ENCODE measurements at places on chromosomes 7 and 10.

GRCh38 chr7:151868396-151869108 lies 8.4 kb downstream of the PRKAG2 start:
- no peak for DNase-seq

GRCh38 chr7:75900617-75901315 lies 14.2 kb upstream of the POR start:
- no peak for DNase-seq

- no peak for DNase-seq
These were observed 229.6 kb downstream of the PRPF18 start for GRCh38 chr10:13816195-13816925.

- DNase-seq = no peak
These were observed 19.3 kb downstream of the AP5Z1 start for GRCh38 chr7:4794591-4795350.

DNA sequence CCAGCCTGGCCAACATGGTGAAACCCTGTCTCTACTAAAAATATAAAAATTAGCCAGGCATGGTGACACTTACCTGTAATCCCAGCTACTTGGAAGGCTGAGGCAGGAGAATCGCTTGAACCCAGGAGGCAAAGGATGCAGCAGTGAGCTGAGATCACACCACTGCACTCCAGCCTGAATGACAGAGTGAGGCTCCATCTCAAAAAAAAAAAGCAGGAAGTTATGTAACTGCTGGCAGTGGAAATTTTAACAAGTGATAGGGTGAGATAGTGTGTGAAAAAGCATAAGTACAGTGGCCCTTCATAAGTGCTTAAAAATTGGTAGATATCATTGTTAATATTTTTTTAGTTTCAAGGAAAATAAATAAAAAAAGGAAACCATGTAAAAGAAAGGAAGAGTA lies 12.3 kb downstream of the AKR1C3 start:
- DNase-seq = no peak

GRCh38 chr10:128418819-128419218 lies 292.6 kb upstream of the MKI67 start:
- no peak for DNase-seq

DNA sequence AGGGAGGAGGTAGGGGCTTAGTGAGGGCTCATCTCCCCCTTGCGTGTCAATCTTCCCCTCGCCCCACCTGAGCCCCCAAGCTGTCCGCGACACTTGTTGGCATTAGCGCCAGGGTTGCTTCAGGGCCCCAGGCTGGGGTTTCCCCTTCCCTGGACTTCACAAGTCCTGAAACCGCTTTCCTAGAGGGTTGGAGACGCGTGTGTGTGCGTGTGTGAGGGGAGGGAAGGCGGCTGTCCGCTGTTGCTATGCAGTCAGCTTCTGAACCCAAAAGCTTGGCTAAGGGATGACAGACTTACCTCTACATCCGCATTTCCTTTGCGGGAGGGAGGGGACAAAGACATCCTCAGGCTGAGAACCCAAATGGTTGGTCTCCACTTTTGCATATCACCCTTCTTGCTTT lies 803 bp downstream of the GOLGA7B start:
- no peak for DNase-seq

DNA sequence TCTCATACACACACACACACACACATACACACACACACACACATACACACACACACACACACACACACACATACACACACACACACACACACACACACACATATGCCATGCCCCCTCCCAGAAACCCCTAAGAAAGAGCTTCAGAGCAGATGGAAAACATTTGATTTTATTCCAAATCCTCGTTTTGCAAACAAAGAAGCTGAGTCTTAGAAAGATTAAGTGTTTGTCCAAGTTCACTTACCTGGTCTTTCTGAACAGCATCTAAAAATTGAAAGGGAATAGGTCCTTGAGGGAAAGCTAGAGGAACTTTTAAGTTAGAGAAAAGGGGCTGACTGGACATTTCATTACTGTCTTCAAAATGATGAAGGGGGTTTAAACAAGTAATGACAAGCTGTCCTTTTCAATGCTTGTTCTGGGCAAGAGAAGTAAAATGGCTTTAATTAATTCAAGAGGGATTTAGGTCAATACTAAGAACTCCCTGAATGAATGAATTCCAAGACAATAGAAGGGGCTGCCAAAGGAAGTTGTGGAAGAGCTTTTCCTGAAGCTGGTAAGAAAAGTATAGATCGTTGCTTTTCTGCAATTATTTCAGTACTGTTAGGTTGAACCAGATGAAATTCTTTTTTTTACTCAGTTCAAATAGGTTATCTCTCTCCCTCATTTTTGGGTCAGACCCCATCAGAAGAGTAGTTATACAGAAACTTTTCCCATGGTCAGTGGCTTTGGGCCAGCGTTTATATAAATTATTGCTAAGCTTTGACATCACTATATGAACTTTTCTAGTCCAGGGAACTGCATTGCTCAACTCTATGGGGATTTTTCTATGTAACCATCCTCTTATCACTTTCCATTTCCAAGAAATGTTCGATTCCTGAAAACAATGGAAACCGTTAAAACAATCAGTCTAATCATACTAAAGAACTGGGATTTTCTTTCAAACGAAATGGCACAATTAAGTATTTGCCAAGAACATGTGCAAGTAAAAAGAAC lies 261.4 kb downstream of the MTERF1 start:
- no peak for DNase-seq

DNA sequence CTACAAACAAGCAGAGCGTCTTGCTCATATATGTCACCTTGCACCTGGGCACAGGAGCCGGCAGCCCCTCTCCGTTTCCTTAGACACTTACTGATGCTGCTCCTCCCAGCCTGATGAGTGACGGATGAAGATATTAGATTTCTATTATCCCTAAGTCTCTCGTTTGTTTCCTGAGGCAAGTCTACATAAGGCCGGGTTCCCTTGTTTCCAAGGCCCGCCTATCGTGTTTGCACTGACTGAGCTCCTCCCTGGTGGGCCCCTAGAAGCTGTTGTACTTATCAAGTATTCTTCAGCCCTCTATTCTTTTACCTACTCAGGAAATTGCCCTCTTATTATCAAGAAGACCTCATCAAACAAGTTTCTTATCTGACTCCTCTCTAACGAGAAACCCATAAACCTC lies 18.5 kb downstream of the SH3PXD2A start:
- no peak for DNase-seq

DNA sequence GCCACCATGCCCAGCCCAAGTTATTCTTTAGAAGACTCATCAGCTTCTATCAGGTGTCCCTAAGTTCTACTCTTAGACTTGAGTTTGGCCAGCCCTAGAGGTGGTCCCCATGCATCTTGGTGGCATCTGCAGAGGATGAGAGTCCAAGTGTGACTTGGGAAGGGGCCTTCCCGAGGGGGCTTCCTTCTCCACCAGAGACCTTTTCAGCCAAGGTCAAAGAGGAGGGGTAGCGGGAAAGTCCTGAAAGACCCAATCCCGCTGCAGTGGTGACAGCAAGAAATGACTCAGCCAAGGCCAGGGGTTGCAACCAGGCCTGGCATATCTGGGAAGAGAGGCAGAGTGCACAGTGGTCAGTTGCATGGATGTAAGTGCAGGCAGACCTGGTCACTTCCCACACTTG lies 61.7 kb upstream of the MGMT start:
- no peak for DNase-seq

GRCh38 chr10:42969909-42970308 lies 107.0 kb upstream of the RET start:
- DNase-seq = no peak
